Stimulated activated CD4-positive, alpha-beta T cell treated with anti-CD3 and anti-CD28 coated beads, Interleukin-4, amount 100 ng/mL, for 4 hours (primary cell): ENCODE measurements at places on chromosomes 2 and 18.

GRCh38 chr2:1588978-1589621 is 155.2 kb downstream of the PXDN start:
- DNase-seq, result no peak

DNA sequence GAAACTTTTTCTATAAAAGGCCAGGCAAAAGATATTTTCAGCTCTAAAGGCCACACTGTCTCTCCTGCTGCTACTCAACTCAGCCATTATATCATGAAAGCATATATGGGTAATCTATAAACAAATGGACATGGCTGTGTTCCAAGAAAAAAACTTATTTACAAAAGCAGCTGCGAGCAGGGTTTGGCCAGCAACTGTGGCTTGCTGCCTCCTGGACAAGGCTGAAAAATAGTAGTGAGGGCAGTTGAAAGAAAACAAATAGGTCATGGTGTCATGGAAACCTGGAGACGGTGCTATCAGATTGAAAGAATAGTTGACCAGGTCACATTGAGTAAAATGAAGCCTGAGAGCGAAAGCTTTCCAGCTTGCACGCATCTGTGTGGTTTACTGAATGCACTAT is 89.2 kb upstream of the LRATD1 start:
- DNase-seq, result no peak

DNA sequence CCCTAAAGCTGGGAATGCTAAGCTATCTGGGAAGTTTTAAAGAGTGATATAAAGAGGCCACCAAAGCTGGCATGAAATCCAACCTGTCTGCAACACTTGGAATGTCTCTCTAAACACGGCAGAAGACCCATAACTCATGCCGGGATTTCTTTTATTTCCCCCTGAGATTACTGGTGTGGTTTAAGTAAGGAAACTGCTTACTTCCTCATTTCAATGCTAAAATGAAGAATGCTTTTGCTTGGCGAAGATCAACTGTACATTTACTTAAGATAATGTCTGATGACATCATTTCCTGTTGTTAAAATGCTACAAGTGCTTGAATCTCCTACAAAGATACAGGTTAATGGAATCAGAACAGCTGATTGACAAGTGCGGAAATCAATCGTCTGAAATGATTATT is 353.8 kb upstream of the SALL3 start:
- DNase-seq, result no peak

- DNase-seq, result no peak
Measured at GRCh38 chr2:73970850-73971471, 13.7 kb upstream of the TET3 start.

DNA sequence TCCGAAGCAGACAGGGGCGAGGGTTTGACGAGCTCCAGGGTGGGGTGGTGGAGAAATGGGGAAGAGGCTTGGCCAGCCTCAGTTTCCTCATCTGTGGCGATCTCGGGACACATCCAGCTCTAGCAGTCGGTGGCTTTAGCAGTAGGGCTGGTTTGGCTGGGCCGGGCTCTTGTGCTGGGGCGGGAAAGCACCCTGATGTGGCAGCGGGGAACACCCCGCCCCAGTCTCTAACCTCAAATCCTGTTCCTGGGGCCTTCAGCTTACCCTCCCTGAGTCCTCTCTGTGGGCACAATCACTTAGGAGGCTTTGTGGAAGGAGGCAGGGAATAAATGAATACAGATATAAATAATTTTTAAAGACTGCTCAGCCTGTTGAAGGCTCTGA is 26.5 kb upstream of the MCFD2 start:
- DNase-seq, result peak; percentile 62

DNA sequence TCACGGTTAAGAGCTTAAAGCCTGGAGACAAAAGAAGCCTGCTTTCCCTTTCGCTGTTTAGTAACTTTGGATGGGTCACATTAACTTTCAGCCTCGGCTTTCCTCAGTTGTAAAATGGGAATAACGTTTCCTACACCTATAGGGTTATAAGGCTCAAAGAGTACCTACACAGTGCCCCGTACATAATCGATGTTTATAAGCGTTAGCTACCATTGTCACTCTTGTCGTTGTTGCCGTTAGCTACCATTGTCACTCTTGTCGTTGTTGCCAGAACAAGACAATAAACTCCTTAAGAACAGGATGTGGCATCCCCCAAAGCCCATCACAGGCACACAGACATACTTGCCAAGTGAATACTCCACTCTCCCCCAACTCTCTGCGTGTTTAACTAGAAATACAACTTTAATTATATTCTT is 901 bp upstream of the MFSD6 start:
- DNase-seq, result no peak

DNA sequence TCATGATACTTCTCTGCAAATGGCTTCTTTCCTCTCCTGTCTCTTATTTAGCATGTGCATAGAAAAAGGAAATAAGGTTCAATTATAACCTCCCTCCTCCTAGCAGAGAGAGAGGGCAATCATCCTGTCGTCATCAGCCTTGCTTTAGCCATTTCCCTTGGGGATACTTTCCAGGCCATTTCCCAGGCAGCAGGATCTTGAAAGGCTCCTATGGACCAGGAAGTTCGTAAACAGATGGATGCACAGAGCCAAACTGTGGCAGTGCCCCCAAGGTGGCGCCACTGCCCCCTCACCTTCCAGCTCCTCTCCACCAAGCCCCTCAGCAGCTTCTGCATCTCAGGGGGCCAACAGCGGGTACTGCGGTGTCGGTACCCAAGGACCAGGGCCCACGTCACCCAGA is 157.4 kb downstream of the DTNA start:
- no peak for DNase-seq

DNA sequence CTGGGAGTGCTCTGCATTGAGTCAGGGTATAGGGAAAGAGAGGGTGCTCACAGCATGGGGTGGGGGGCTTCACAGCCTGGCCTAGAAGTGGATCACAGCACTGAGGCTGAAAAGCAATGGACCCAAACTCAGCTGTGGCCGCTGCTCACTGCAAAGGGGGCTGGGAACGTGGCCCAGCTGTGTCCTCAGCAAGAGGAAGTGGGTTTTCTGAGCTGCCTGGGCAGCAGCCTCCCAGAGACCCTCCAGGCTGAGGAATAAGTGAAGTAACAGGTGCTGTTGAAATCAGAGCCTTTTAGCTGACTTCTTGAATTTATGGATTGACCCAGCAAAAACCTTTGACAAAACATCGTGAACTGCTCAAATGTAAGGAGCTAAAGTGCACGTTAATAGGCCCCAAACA is 35.2 kb downstream of the PTGR3 start:
- no peak for DNase-seq

GRCh38 chr2:70516596-70516995 is 37.0 kb downstream of the TGFA start:
- no peak for DNase-seq

- DNase-seq, result no peak
Measured at GRCh38 chr2:133658020-133658903, 90.0 kb upstream of the NCKAP5 start.

GRCh38 chr2:73112026-73112912 is 479 bp downstream of the RAB11FIP5 start:
- peak; percentile 11 for DNase-seq

- DNase-seq, result no peak
Measured at GRCh38 chr2:241802421-241803318, 6.3 kb upstream of the NEU4 start.

GRCh38 chr2:239372835-239373234 is 28.0 kb downstream of the HDAC4 start:
- DNase-seq, result no peak

DNA sequence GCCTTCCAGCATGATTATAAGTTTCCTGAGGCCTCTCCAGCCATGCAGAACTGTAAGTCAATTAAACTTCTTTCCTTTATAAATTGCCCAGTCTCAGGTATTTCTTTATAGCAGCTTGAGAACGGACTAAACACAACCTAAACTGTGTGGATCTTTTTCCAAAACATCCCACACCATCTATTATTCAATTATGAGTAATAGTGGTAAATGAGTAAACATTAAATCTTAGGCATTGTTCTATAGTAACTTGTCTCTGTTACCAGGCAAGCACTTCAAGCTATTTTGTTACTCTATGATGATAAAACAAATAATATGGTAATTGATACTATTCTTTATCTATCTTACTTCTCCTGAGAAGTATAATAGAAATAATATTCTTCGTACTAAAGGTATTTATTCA is 536.9 kb upstream of the CHAC2 start:
- DNase-seq, result no peak

DNA sequence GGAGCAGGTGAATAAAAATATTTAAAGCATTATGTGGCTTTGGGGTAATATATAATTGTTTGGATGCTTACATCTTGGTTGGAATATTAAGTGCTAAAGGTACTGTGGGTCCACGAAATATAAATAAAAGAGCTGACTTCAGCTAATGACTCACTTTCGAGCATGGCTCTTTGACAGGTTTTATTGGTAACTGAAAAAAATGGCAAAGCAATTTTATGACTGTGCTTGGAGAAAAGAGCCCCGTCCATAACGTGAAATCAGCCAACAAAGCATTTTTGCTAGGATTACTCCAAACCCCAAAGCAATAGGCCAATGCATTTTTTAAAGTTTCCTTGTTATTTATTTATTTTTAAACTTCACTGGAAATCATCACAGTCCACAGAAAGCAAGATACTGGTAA is 397.2 kb upstream of the CDH19 start:
- DNase-seq, result no peak

DNA sequence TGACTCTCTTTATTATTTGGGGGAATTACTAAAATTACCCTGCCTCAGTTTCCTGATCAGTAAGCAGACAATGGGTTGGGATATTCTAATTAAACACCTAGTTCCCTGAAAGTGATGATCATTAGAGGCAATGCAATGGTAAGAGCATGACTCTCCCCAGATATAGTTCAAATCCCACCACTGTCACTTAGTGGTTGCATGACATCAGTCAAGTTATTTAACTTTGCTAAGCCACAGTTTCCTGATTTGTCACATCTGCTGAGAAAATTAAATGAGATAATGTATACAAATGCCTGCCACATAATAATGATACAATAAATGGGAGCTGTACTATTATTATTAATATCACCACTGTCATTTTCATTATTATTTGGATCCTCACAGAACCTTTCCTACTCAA is 29.9 kb downstream of the ZEB2 start:
- DNase-seq, result no peak

DNA sequence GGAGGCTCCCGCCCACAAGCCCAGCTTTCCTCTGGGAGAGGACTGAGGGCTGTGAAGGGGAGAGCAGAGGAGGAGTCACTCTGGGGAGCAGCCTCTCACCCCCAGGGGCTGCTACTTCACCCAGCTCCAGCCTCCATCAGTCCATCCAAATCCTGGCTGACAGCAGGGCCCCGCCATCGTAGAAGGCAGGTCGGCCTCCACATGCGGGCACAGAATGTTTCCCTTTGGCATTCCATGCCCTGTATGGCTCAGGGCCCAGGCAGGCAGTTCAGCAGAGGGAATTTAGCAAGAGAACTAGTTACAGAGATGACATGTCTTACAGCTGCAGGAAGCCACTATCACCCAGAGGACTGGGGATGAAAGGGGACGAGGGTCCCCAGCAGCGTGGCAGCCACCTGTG is 6.4 kb upstream of the ODC1 start:
- DNase-seq, result no peak

GRCh38 chr18:33375829-33376228 is 64.7 kb downstream of the CCDC178 start:
- no peak for DNase-seq

- no peak for DNase-seq
Measured at GRCh38 chr18:25322806-25323205, 29.2 kb downstream of the ZNF521 start.

GRCh38 chr2:234989183-234989701 is 37.4 kb downstream of the SH3BP4 start:
- DNase-seq, result no peak

DNA sequence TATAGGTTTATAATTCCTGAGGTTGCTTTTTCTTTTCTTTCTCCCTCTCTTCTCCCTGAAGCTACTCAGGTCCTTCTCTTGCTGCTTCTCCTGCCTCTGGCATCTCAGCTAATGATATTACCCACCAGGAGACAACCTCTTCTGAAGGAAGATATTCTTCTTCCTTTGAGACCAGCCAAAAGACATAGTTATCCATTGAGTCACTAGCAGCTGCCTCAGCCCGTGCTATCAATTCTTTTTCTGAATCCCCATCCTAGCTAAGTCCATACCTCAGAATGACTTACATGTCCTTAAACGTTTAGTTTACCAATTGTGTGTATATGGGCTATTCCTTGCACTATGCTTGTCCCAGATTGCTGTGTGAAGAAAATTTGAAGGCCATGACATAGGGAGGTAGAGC is 25.0 kb upstream of the RNF103 start:
- DNase-seq, result no peak

GRCh38 chr2:241443486-241444223 is 64.7 kb downstream of the STK25 start:
- peak; percentile 87 for DNase-seq

- no peak for DNase-seq
Measured at GRCh38 chr2:191574232-191574631, 103.7 kb upstream of the NABP1 start.

DNA sequence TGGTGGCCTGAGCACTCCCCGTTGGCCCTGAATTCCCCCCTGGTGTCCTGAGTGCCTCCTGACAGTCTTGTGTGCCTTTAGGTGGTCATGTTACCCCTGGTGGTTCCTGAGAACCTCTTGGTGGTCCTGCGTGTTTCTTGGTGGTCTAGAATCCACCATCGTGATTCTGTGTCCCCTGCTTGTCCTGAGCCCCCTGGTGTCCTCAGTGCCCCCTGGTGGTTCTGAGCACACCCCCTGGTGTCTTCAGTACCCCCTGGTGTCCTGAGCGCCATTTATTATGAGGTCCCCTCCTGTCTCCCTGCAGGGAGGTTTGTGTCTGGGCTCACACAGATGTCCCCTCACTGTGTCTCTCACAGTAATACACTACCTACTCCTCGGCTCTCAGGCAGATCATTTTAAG is 61.3 kb upstream of the MAL start:
- DNase-seq, result no peak

GRCh38 chr2:190891889-190892288 is 11.3 kb downstream of the GLS start:
- no peak for DNase-seq

GRCh38 chr18:49645841-49646351 is 84.0 kb downstream of the LIPG start:
- DNase-seq, result no peak

- no peak for DNase-seq
Measured at GRCh38 chr2:119223521-119224390, at the start of gene STEAP3. Gene STEAP3 (plus strand): TSS chr2:119223834. CDS start chr2:119231013, 7,179 bp downstream.

DNA sequence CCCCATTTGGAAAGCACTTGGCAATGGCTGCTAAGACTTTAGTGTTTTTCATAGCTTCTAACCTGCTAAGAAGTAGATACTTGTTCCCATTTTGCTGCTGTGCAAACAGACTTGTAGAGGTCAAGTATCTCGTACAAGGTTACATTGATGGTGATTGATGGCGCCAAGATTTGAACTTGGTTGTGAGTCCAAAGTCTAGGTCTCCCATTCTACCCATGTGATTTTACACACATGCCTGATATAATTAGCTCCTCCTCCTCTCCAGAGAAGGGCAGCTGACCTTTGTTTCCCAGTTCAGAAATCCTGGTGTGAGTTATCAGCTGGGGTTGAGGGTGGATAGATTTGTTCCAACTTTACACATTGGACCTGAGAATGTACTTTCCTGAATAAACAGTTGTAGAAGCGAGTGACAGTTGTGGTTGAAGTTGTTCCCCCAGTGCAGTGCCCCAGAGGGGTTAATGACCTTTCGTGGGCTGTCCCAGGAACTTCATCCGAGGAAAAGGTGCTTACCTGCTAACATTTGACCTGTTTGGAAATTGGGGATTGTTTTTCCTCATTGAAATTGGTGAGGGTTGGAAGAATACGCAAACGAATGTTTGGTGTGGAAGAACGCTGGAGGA is 10.4 kb downstream of the TCF7L1 start:
- DNase-seq, result no peak
